ENCODE measurements at places on chromosomes 2 and 18.

- DNase-seq: no peak
These were observed 168.6 kb downstream of the INHBB start for GRCh38 chr2:120514521-120514920.

DNA sequence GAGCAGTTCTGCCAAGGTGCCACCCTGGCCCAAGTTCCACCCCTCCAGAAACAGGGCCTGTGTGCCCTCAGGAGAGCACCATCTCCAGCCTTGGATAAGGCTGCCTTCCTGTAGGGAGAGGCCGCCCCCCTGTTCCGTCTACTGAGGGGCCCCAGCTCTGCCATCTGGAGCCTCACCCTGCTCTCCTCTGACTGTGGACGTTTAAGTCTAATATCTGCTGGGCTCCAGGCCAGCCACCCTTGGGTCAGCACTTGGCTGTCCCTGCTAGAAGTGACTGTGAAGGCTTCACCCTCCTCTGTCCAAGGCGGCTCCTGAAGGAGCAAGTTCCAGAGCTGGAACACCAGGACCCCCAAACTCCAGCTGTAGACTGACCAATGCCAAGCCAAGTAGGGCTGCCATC, 26.3 kb downstream of the RHOB start:
- no peak for DNase-seq

DNA sequence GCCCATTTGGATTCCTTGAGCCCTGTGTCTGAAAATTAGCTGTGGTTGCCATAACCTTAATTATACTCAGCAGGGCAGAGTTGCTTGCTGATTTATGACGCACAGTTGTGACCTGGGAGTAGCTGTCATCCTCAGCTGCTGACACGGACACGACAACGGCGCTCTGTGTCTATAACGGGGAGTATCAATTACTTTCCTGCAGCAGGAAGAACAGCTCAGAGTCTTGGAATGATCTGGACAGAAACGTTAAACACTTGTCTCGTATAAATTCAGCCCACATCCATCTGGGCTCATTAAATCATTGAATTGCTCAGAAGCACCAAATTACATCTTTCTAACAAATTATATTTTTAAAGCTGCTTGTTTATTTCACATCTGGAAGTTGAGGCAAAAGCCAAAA, 116.3 kb downstream of the SEPTIN10 start:
- no peak for DNase-seq

DNA sequence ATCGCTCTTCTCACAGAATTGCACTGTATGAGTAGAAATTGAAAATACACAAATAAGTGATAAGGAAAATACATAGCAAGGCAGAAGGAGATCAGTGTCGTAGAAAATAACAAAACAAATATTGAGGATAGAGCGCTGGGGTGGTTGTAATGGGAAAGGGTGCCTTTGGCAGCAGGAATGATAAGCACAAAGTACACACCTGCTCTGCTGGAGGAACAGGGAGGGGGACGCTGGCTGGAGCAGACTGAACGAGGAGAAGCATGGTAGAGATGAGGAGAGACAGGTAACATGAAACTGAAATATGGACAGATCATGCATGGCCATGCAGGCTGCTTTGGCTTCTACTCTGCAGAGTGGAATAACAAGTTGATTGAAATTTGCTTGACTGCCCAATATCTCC, 181.2 kb upstream of the FSHR start:
- no peak for DNase-seq

- no peak for DNase-seq
These were observed 36.7 kb downstream of the CCDC138 start for GRCh38 chr2:108823286-108823685.

- DNase-seq: no peak
These were observed 31.2 kb upstream of the CDKL4 start for GRCh38 chr2:39275016-39275415.

DNA sequence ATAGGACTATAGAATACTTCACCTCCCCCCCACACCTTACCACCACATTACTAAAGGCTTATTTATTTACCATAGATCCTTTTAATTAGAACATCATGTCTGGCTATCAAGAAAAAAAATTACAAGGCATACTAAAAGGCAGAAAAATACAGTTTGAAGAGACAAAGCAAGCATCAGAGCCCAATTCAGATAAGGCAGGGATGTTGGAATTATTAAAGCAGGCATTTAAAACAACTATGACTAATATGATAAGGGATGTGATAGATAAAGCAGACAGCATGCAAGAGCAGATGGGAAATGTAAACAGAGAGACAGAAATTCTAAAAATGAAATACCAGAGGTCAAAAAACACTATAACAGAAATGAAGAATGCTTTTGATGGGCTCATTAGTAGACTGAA, 55.4 kb upstream of the SMIM21 start:
- DNase-seq: no peak

- no peak for DNase-seq
These were observed 201.2 kb downstream of the PIK3C3 start for GRCh38 chr18:42156281-42156680.

GRCh38 chr2:7119132-7119835, 202.1 kb downstream of the RNF144A start:
- no peak for DNase-seq

DNA sequence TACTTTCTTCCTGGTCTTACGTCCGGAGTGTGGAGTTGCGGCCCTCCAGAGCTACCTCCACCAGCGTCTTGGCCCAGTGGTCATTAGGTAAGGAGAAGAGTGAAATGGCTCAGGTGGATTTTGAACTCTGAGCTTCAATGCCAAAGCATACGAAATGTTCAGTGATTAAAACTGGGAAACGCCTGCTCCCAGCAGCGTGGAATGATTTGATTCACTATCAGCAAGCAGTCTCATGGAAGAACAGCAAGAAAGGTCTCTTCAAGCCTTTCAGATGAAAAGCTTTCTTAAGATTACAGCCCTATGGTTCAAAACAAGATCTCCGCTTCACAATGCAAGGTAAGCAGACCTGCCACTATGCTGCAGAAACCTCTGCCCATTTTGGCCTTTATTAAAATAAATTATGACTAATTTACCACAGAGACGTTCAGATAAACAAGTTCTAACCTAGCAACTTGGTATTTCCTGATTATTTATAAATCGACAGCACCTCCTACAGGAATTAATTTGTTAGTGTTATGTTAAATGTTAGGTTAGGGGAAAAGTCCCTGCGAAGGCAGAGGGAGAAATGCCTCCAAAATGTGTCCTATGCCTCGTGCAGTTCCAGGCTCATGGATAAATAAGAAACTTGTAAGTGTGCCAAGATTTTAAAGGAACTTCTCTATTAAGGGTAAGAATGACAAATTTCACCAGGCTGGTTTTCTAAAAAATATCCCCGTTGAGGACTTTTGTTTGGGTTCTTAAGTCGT, 10.1 kb downstream of the SP9 start:
- DNase-seq: no peak

- DNase-seq: no peak
These were observed 56.5 kb upstream of the ATL2 start for GRCh38 chr2:38433607-38433975.

DNA sequence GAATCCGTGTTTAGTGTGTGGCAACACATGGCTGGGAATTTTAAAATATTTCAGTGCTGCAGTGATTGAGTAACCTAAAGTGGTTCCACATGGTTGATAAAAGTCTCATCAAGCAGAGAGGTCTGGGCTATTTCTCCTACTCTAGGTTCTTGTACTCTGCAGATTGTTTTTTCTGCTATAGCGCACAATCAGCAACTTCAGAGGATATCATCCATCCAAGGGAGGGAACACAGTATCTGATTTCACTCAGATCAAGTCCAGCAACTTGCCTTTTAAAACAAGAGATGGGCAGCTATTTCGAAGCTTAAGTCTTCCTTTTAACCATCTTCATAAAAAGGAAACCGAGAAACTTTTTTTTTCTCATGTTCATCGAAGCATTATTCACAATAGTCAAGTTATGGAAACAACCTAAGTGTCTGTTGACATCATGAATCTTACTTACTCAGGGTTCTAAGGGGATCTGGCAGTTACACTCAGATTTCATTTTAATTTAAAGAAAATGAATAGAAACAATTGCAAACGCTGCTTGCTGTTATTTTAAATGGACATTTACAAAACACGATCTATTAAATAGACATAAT, 172.7 kb upstream of the TRIB2 start:
- DNase-seq: no peak

- no peak for DNase-seq
These were observed 15.1 kb downstream of the PHOSPHO2 start for GRCh38 chr2:169709331-169709730.

DNA sequence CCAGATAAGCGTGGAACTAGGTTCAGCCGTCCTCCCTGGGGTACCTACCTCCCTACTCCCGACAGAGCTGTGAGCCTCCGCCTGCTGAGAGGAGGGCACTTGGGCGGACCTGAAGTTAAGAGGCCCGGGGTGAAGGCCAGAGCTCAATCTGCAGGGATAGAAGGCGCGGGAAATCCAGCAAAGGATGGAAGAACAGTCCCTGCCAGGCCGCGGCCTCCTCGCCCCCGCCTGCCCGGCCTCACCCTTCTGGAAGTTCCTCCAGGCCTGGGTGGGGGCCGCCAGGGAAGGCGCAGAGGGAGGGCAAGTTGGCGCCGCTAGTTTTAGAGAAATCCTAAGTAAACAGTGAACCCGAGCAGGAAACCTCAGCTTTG, 13.0 kb downstream of the EN1 start:
- DNase-seq: no peak

- no peak for DNase-seq
These were observed 248.9 kb downstream of the TCF4 start for GRCh38 chr18:55338978-55339650.

DNA sequence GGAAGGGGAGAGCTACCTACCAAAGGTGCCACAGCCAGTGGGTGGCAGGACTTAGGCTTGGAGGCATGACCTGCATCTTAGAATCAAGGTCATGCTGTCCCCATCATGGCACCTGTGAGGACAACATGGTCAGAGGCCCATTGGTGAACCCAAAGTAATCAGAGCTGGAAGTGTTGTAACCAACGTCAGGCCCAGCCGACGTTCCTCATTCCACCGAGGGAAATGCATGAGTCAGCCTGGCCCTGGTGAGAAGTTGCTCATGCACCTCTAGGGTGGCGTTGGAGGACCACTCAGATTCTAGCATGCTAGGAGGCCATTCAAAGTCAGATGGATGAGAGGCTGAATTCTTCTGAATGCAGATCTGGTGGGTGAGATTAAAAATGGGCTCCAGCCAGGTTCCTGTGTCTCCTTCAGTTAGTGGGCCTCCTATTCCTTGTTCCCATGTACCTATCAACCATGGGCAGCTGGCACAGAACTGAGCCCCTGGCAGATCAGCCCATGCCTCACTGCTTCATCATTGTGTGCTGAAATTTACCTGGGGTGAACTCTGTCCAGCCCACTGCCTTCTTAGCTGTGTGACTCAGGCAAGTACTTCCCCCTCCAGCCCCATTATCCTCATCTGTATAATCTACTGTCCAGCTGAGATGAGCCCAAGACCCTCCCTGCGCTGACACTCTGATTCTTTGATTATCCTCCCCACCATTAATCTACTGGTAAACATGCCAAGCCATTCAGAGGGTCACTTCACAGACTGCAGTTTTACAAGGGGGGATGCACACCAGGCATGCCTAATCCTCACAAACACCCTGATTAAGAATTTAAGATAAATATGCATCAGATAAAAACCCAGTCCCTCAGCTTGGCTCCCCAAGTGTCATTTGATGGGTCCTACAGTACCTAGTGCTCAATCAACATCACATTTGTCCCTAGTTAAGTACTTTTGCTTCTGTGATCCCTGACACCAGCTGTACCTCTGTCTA, 14.0 kb downstream of the SLC14A2 start:
- DNase-seq: no peak

DNA sequence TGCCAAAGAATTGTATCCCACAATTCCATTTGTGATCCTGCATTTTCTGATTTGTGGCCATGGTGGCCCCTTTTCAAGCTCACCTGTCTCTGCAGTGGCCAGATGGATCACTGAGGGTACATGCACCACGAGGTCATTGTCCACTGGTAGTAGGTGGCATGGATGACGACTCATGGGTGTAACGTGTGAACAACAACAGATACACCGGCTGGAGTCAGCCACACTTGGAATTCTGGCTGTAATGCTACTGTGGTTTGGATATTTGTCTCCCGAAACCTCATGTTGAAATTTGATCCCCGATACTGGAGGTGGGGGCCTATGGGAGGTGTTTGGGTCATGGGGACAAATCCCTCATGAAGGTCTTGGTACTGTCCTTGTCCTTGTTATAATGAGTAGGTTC, 102.2 kb upstream of the TAF1B start:
- no peak for DNase-seq

GRCh38 chr18:33132657-33133056, 307.9 kb downstream of the CCDC178 start:
- DNase-seq: no peak

GRCh38 chr2:184765112-184765895, 167.0 kb downstream of the ZNF804A start:
- DNase-seq: no peak

GRCh38 chr18:76456823-76457222, 38.2 kb downstream of the ZNF516 start:
- DNase-seq: no peak

DNA sequence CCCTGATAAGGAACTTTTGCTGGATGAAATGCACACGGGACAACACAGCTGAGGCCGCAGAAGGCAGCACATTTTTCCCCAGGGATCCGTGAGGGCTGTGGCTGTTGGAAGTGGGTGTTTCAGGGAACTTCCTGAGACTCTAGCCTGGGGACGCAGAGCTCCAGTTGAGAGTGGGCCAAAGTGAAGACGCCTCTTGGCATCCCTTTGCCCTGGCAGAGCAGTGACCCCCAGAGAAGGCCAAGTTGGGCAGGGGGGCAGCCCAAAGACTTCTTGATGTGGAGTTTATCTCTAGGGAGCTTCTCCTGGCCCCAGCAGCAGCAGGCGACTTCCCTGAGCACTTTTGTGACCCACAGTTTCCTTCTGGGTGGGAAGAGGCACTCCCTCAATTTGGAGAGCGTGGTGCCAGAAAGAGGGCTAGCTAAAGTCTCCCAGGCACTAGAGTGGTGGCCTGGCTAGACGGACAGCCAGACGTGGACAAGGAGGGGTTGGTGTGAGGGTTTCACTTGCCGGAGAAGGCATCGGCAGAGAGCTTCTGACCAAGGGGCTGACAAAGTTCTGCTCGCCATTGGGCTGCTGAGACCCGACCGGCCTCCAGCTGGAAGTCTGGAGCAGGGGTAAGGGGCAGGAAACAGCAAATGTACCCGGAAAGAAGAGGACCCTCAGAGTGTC, 108.8 kb downstream of the ACKR3 start:
- DNase-seq: no peak

GRCh38 chr18:49028801-49029506, 78.2 kb upstream of the SMAD7 start:
- no peak for DNase-seq

GRCh38 chr2:215338883-215339679, 27.2 kb downstream of the ATIC start:
- no peak for DNase-seq

GRCh38 chr2:71516253-71516888, 63.0 kb downstream of the DYSF start:
- no peak for DNase-seq

DNA sequence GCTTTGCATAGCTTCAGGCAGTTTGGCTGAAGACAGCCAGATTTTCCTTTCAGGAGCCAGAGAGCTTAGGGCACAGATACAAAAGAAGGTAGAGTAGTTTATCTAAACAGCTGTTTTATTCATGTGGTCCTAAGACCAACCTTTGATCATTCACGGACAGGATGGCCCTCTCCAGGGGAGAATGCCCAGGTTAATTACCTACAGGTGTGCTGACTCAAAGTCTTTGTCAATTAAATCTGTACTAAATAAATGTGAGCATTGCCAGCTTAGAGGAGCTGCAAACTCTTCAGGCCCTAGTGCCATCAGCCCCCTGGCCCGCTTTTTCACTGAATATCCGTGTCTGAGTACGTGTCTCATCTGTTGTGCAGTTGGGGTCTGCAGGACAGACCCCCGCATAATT, 554.7 kb downstream of the NUP35 start:
- no peak for DNase-seq

All from right renal cortex interstitium (tissue), 3 donors.